ENCODE measurements at places on chromosomes 1 and 21.

DNA sequence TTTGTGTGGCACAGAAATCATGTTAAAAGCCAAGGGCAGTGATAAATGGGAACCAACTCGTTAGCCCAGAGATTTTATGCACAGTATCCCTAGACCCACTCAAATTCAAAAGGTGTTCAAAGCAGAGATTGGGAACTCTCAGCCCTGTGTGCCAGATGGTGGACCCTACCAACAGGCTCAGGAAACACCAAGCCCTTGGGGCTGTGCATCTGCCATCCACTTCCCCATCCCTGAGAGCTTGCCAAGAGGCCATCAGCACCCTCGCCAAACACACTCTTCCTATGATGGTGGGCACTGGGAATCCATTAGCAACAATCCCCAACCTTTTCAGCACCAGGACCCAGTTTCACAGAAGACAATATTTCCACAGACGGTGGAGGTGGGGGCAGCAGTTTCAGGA is 194.2 kb upstream of the NFIA start:
- H3K36me3 ChIP-seq, result no peaks in the 10 kb centered on the region
- no peaks in the 10 kb centered on the region for H3K27me3 ChIP-seq
- no peak for DNase-seq
- no peak overlapping the region for H3K27ac ChIP-seq
- H3K4me3 ChIP-seq, result no peak overlapping the region

- H3K27ac ChIP-seq, result no peak overlapping the region
- no peaks in the 10 kb centered on the region for H3K27me3 ChIP-seq
- peaks cover 16% of the 10 kb centered on the region for H3K4me1 ChIP-seq
- peak; percentile 52 for DNase-seq
- no peak overlapping the region for H3K4me3 ChIP-seq
- no peaks in the 10 kb centered on the region for H3K36me3 ChIP-seq
Measured at GRCh38 chr1:181119093-181119989, 30.8 kb downstream of the IER5 start.

DNA sequence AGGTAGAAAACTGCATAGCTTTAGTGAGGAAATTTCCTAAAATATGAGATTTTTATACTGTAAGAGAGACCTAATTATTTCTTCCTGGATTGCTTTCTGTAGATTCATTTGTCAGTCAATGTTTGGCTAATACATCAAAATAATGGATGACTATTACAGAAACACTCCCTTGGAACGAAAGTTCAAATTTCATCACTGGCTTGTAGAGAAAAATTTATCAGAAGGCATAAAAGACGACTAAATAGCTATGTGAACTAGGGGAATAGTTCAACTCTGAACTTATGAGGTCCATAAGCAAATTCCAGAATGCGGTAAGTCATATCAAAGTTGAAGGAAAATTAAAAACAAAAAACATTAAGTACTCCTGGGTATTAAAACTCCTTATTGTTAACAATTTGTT is 36.0 kb downstream of the WNT2B start:
- H3K36me3 ChIP-seq, result peaks cover 10% of the 10 kb centered on the region
- DNase-seq, result peak; percentile 47
- H3K27me3 ChIP-seq, result no peaks in the 10 kb centered on the region
- H3K4me3 ChIP-seq, result peak overlapping the region; percentile 15

- DNase-seq, result peak; percentile 80
- H3K36me3 ChIP-seq, result no peaks in the 10 kb centered on the region
Measured at GRCh38 chr1:221667504-221667903, 74.4 kb downstream of the DUSP10 start.

- no peak for DNase-seq
- H3K36me3 ChIP-seq, result no peaks in the 10 kb centered on the region
- no peaks in the 10 kb centered on the region for H3K27me3 ChIP-seq
- H3K27ac ChIP-seq, result no peak overlapping the region
- no peak overlapping the region for H3K4me3 ChIP-seq
Measured at GRCh38 chr1:55993646-55994318, 585.6 kb downstream of the PLPP3 start.

GRCh38 chr1:222167111-222167510 is 380.8 kb downstream of the HHIPL2 start:
- 0 out of 2 replicates have a peak overlapping the region, but pooled peaks have one; percentile 2 for H3K4me3 ChIP-seq
- H3K4me1 ChIP-seq, result peaks cover 22% of the 10 kb centered on the region
- no peaks in the 10 kb centered on the region for H3K36me3 ChIP-seq
- peak; percentile 98 for DNase-seq
- peak overlapping the region; percentile 75 for H3K27ac ChIP-seq

GRCh38 chr1:111921948-111922347 is 67.5 kb downstream of the KCND3 start:
- H3K36me3 ChIP-seq, result no peaks in the 10 kb centered on the region
- no peak for DNase-seq
- no peaks in the 10 kb centered on the region for H3K4me1 ChIP-seq
